ENCODE measurements at places on chromosomes 2 and 18.
A peak's percentile ranks its signal among the peaks of the same experiment; 100 is the strongest.

DNA sequence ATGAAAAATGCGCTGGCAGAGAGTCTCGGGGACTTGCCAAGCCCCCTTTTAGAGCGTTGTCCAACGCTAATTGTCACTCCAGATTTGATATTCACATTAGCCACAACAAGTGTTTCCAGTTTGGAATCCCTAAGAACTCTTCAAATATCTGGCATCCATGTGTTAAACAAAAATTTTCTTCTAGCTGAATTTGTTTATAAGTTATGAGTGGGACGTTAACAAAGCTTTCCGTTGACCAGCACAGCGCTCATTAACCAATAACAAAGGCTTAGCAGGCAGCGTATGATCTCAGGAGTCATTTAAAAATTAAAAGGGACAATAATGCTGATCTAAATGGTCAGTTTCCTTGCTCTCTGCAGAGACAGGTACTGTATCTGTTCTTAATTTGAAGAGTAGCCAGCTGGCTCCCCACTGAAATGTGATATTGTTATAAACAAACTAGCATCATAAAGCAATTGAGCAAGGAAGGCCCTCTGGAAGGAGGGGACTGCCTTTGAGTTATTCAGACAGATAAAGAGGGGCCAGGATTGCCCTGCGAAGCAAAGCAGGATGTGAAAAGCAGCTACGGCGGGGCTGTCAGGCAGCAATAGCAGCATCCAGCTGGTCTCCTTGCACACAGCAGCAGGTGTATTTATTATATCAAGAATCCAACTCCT lies 337.2 kb upstream of the SALL3 start:
- no peak for DNase-seq

- no peak for DNase-seq
Measured at GRCh38 chr18:59669872-59670657, 27.2 kb downstream of the CCBE1 start.

GRCh38 chr2:53040536-53041229 lies 726.9 kb upstream of the CHAC2 start:
- no peak for DNase-seq

GRCh38 chr2:46184794-46185583 lies 112.2 kb upstream of the EPAS1 start:
- no peak for DNase-seq

DNA sequence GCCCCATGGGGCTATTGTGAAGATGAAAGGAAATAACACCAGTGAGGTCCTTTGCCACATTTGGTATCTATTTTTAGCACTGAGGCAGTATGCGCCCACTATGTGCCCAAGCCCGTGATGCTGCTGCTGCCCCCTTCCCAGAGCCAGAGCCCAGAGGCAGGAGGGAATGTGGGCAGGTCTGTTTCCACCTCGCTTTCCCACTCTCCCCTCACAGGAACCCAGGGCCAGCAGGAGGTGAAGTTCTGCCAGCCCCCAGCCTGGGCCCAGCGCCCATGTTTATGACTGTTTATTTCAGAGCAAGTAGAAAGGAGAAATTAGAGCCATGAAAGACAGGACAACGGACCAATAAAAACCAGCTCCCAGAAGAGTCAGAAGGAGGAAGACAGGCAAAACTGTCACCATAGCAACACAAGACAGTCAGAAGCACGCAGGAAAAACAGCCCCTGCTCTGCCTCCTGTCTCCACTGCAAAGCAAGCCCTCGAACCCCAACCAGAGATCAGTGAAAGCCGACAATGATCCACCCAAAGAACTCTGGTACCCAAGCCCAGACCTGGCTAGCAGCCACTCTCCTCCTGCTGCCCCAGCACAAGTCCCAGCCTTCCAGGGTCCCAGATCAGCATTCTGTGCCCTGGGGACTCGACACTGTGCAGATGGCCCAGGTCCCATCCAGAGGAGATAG lies 1.4 kb downstream of the CYRIA start:
- DNase-seq = peak; percentile 79

DNA sequence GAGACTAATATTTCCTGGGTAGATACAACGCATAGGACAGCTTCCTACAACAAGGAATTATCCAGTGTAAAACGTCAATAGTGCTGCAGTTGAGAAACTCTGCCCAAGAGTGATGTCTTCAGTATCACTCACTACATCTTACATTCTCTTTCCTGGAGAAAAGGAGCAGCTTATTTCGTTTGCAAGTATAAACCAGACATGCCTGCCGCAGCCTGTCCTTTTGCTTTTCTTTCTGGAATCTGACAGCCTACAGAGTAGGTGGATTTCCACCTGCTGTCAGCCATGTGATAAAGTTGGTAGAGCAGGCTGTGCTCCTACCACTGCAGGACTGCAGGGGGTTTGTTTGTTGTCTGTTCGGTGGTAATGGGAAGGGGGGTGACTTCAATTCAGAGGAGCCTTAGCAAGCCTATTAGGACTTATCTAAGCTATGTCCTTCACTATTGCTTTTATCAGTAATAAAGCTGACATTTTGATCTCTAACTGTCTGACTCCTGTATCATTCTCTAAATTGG lies 439.1 kb downstream of the GRB14 start:
- DNase-seq = no peak

DNA sequence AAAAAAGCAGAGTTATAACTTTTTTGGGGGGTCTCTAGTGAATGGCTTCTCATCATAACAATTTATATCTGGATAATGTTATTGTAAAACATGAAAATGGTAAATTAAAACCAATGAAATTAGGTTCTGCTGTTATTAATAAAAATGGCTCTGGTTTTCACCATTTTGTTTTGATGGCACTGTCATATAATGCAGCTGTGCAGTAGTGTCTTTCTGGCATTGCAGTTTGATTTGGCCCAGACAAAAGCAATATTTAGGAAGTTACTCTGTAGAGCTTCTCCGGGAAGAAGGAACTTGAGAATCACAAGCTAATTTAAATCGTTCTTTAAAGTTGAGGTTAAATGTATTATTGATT lies 15.1 kb upstream of the NT5C1B start:
- DNase-seq = no peak

DNA sequence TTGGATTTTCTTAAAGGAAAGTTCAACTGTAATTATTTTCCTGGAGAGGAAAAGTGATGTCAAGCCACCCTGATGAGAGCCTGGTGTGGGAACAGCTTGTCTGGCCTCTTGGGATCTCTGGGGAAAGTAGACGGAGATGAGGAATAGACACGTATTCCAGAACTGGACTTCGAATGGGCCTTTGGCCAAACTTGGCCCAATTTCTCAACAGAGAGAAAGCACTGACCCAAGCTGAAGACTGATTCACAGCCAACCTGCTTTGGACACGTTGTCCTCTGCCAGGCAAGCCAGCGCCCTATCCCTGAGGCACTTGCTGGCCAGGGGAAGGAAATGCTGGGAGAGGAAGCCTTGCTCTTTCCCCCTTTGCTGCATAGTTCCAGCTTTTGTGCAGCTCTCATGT lies 70.8 kb upstream of the CTAGE1 start:
- no peak for DNase-seq

GRCh38 chr2:12320027-12320734 lies 396.6 kb upstream of the TRIB2 start:
- no peak for DNase-seq

DNA sequence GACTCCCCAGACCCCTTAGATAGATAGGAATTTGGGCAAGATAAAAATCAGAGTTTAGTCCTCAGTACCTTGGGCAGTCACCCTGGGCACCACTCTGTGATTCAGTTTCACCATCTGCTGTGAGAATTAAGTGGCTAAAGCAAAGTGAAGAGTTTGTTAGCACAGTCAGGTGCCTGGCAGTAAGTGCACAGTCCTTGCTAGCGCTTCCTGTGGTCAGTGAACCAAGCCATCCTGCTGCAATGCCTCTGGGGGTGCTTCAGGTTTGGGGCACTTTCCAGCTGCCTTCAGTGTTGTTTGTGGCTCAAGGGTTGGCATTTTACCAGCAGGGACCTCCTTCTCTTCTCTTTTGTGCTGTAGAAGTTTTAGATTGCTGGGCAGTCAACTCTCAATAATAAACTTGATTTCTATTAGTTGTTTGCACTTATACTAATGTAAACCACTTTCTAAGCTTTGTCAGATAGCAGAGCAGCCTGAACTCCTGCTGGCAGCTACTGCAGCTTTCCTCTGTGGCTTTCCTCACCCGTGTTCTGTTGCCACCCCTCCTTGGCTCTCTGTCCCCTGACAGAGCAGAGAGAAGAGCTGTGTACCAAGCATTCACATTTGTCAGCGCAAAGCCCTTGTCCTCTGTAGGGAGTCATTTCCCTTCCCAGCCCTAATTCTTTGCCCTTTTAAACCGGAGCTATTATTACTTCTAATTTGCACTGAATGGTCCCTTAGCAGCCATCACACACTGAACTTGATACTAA lies 48.4 kb upstream of the RMP24 start:
- DNase-seq = no peak

DNA sequence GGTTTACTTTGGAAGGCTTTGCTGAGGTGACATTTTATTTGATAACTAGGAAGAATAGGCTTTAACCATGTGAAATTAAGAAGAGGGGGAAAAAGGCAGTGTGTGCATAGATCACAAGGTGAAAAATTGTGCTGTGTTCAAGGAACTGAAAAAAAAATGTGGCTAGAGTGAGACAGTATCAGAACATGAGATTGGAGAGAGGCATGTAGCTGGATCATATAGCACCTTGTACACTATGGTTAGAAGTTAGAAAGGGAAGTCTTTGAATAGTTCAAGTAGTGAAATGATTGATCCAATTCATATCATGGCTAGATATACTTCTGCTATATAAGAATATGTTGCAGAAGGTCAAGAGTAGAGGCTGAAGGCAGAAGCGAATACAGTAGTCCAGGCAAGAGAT lies 12.3 kb upstream of the TNFRSF11A start:
- DNase-seq = no peak

DNA sequence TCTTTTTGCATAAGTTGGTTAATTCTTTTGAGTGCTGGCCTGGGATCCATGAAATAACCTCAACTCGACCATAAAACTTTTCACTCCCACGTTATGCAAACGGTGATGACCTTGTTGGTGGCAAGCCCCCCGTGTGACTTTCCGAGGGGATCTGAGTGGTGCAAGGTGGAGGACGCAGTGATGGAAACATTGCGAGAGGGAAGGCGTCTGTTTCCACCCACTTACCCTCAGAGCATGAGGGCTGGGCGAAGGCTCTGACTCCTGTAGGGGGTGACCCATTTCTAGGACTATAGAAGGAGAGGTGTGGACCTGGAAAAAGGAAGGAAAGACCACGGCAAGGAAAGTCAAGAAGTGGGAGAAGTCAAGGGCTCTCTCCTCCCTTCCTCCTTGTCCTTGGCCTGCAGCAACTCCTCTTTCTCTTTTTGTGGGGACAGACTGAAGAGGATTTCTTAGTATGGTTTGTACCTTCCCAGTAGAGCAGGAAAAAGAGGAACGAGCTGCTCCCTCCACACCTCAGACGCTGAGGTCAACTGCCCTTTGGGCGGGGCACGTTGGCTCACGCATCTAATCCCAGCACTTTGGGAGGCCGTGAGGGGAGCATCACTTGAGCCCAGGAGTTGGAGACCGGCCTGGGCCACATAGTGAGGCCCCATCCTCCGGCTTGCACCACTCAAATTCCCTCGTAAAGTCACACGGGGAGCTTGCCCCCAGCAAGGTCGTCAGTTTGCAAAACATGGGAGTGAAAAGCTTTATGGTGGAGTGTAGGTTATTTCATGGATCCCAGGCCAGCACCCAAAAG lies 15.5 kb upstream of the CD8A start:
- DNase-seq = no peak

- no peak for DNase-seq
Measured at GRCh38 chr2:205524656-205525055, 157.6 kb upstream of the NRP2 start.

GRCh38 chr18:47582093-47582492 lies 330.6 kb upstream of the SKOR2 start:
- no peak for DNase-seq

- DNase-seq = peak; percentile 54
Measured at GRCh38 chr18:61459896-61460648, 126.8 kb downstream of the CDH20 start.

DNA sequence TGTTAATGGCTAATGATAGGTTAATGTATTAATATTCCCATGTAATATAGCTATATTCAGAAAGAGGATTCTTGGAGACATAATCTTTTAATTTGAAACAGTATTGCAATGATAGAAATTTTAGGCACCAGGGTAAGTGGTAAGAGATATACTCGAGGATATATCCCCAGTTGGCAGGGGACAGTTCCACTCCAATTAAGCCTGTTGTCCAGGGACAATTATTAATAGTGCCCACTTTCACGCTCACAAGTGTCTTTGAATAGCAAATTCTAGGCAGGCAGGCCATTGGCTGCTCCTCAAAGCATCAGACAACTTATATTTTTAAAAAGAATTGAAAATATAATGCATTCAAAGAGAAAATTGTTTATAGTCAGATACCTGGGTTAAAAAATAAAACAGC lies 190.7 kb downstream of the PDE11A start:
- DNase-seq = no peak
